ENCODE measurements at places on chromosomes 11 and 22.

GRCh38 chr11:4560467-4560866, 15.5 kb downstream of the OR52M1 start:
- DNase-seq: no peak

GRCh38 chr11:85652786-85653447, 5.2 kb downstream of the TMEM126A start:
- no peak for DNase-seq

- no peak for DNase-seq
Observed at GRCh38 chr22:41070665-41071331, 21.6 kb upstream of the EP300 start.

DNA sequence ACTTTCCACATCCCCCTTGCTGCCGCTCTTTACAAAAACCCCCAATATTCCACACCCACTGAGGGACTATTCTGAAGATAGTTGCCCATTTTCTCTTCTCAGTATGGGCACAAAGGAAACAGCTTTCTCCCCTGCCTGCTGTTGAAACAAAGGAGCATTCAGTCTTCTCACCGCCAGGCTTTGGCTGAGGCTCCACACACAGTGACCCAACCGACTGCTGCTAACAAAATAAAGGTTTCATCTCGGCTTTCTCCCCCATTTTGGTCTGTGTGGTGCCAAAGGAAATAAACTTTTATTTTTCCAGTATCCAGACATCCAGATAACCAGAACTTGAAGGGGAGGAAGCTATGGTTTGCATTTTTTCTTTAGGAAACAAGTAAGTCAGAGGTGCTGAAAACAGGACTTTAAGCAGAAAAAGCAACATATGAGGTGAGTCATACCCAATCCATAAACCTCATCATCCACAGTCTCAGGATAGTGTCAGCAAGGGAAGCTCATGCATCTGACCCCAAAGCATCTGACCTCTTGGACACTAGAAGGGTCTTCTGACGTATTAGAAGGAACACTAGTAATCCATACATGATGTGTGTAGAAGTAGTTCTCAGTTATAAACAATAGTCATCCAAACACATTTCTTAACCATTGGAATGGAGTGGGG, 6.4 kb downstream of the CLMP start:
- DNase-seq: no peak

Measured in Jurkat, Clone E6-1 (cell line).